Caki2 (cell line): ENCODE measurements at places on chromosomes 3 and 15. TPM values are rescaled to one million over a fixed set of nuclear protein-coding genes. Genes with fewer than 3 reads are reported as not detected.

DNA sequence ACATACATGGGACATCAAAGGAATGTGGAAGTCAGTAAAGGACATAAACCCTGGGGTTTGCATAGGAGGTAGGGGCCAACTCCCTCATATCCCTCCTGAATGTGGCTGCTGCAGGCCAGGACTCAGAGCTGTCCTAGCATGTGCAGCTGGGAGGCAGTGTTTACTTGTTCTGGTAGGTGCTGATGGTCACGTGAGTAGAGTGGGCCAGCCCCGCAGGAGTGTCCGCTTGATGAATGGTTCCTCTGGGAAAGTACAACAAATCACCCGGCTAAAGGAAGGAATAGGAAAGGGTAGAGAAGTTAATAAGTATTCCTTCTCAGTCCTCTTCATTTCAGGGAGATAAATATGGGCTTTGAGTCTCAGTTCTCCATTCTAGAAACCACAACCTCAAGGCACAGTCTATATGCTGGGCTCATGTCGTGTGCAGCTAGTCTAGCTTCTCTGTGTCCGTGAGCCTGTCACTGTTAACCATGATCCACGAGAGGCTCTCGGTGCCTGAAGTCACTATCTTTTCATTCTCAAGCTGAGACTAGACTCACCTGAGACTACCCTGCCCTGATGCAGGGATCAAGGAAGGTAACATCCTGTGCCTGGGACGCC is 17.9 kb downstream of the RIOX2 start:
- no peak for DNase-seq

Gene MEGF11
- total RNA-seq, result not detected in 2 replicates

DNA sequence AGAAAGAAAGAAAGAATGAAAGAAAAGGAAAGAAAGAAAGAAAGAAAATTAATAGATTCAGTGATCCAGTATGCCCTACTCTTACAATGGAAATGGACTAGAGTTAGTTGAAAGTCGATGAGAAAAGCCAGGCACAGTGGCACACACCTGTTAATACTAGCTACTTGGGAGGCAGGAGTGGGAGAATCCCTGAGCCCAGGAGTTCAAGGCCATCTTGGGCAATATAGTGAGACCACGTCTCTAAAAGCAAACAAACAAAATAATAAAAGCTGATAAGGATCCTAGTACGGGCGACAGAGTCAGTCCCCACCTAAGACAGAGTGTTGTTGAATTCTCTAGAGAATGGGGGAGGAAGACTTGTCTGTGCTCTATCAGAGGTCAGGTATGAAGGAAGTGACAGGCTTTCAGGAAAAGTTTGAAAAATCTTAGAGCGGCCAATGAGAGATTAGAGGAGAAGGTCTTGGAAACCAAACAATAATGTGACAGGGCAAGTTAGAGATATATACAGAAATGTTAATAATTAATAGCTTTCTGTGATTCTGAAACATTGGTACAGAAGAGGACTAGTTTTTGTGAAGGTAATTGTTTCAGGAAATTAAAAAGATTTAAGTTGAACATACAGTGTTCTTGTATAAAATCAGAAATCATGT is 117.9 kb upstream of the PTX3 start:
- peak; percentile 43 for DNase-seq

DNA sequence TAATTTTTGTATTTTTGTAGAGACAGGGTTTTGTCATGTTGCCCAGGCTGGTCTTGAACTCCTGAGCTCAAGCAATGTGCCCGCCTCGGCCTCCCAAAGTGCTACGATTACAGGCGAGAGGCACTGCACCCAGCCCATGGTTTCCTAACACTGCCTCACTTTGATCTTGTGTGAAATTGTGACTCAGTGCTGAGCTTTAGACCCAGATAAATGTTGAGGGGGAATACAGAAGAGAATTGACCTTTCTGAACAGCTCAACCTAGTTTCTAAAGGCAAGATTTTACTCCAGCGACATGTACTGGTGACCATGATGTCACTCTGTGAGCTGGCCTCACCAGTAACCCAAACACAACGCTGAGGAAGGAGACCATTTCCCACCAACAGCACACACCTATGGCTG is 73.5 kb downstream of the ATP1B3 start:
- no peak for DNase-seq

Gene ANKUB1
- not detected in 2 replicates for total RNA-seq

Gene MYO5A
- total RNA-seq, result 3.1 and 3.9 TPM in 2 replicates

DNA sequence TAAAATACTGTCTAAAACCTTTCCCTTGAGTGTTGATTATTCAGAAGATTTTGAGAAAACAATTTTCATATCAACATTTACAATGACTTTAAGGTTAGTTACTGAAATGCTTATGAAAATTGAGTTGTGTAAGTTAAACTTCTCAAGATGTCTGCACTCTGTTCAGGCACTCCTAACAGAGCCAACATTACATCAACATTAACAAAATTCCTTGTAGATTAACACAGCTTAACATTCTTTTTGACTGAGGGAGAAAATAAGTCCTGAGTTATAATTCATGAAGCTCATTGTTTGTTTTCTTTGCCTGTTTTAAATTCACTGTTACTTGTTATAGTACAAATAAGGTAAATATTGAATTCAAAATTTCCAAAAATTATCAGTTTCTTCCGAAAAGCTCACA is 9.0 kb downstream of the ACKR4 start:
- no peak for DNase-seq

Gene EXOG
- total RNA-seq, result 2.2 and 3.6 TPM in 2 replicates

DNA sequence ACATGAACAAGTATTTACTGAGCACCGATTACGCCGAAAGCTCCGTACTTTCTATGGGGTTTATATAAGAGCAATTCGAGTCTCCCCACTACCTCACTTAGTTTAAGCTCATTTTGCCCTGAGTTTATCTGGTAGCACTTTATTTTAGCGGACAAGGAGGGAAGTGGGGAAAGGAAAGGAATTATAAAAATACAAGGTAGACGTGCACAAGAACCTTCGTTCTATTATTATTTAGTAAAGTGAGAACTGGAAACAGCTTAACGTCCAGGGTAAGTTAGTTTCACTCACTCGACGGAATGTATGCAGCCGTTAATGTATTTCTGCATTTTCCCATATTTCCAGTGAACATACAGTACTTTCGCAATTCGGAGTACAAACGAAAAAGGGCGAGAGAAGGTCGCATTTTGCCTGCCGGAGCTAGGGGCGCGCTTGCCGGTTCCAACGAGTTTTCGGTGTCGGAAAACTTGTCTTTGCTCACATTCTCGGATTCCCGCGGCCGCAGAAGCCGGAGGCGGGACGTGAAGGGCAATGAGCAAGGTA is 1.2 kb upstream of the STT3B start:
- DNase-seq, result no peak
